ENCODE measurements at places on chromosomes 5 and 9.

- DNase-seq = no peak
These were observed 133.6 kb downstream of the CHSY3 start for GRCh38 chr5:130037905-130038304.

DNA sequence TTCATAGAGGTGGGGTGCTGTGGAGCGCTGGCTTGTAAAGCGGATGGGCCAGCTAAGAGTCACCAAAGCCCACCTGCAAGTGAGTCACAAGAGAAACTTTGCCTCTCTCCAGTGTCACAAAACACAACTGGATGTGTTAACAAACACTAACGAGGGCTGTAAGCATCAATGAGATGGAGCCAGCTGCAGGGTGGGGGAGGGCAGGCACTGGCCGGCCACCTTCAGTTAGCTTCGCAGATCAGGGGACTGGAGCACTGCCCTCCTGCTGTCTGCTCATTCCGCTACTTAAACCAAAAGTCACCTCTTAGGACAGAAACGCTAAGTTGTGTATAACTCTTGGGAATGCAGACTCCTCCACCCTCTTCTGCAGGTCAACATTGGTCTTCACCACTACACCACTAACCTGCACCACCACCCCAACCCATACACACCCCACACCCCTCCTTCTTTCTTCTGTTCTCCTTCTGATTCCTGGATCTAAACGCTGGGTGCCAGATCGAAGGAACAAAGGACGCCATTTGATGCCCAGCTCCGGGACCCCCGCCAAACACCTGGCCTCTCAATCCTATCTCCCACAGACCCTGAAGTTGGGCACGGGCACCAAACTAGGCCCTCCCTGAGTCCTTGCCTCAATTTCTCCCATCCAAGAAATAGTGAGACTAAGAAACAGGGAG is 2.1 kb downstream of the ARSI start:
- DNase-seq = no peak

- no peak for DNase-seq
These were observed 326.2 kb downstream of the PRR16 start for GRCh38 chr5:120790339-120790738.

GRCh38 chr9:126150411-126151030 is 176.1 kb upstream of the MVB12B start:
- no peak for DNase-seq

DNA sequence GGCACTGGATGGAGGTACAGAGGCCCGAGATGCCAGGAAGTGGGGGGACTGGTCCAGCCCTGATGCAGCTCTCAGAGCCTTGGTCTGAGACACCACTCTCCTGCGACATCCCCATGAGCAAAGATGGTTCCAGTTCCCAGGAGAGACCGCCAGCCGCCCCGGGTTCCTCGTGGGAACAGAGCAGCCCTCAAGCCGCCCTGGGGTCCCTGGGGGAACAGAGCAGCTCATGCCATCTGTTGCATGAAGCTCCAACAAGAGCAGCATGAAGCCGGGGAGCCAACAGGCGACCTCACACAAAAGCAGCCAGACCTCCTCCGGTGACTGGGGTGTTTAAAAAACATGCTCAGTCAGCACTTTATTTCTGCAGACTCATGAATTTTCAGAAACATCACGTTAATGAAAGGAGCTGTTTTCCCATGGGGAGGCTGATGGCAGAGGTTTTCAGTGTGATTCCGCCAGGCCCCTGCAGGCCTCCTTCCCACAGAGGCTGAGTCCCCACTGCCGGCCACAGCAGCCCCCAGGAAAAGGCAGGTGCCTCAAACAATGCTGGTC is 6.2 kb downstream of the SLC6A18 start:
- DNase-seq = no peak

DNA sequence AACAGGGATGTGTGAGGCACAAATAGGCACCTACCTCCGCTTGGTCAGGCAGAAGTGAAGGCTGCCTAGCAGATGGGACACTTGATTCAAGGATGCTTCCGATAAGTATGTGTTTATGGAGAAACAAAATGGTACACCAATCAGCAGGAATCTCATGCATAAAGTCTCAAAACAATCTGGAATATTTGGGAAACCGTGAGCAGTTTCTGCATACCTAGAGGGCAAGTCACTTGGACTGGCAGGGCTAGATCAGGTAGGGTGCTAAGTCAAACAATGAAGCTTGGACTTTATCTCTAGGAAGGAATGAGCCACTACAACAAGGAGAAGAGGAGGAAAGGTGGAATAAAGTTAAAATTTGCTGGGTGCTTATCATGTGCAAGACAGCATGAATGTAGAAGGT is 5.5 kb downstream of the EPB41L4A start:
- DNase-seq = no peak

GRCh38 chr5:139212486-139212885 is 14.3 kb upstream of the SIL1 start:
- no peak for DNase-seq

DNA sequence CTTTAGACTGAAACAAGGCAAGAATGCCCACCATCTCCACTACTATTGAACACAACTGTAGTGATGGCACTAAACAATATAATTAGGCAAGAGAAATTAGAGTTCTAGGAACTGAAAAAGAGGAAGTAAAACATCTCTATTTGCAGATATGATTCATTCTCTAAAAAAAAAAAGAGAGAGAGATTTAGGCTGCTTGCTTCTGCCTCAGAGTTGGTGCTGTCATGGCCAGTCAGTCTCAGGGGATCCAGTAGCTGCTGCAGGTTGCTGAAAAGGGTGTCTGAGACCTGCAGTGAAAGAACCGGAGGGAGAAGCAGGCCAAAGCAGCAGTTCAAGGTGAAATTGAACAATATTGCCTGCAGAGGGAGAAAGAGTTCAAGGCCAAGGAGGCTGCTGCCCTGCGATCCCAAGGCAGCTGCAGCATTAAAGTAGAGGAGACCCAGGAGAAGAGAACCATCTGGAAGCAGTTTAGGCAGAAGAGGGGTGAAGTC is 72.5 kb downstream of the AP3B1 start:
- DNase-seq = no peak

Measured in stimulated activated CD4-positive, alpha-beta T cell treated with anti-CD3 and anti-CD28 coated beads, Interleukin-1b, Interleukin-23, amount 100 ng/mL, for 1 hour (primary cell).